ENCODE measurements at places on chromosomes 6 and 20.

GRCh38 chr6:117600008-117600743 is 2.1 kb downstream of the GOPC start:
- no peak for DNase-seq

DNA sequence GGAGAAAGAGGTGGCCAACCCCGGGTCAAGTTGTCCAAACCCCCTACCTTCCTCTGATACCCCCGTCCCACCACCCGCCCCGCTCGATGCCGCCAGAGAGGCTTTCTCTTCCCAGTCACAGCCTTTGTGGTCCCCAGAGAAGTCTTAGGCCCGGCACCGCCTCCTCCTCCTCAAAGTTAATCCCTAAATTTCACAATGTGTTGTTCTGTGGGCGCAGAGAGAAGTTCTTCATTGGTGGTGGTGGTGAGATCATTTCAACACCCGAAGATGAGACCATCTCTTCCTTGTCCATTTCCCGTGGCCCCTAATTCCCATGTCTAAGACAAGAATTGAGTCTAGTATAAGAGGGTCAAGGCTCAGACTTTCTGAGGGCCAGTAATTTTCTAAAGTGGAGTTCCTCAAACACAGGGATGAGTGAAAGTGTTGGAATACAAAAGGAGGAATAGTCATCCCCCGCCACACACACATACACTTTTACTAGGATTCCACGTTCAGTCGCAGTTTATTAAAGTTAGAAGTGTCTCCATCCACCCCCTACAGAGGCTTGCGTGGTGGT is 10.4 kb downstream of the TRIM31 start:
- DNase-seq, result no peak

GRCh38 chr6:25351485-25351884 is 72.3 kb downstream of the CARMIL1 start:
- DNase-seq, result no peak

- no peak for DNase-seq
Measured at GRCh38 chr6:41814629-41815028, 27.1 kb downstream of the TOMM6 start.

DNA sequence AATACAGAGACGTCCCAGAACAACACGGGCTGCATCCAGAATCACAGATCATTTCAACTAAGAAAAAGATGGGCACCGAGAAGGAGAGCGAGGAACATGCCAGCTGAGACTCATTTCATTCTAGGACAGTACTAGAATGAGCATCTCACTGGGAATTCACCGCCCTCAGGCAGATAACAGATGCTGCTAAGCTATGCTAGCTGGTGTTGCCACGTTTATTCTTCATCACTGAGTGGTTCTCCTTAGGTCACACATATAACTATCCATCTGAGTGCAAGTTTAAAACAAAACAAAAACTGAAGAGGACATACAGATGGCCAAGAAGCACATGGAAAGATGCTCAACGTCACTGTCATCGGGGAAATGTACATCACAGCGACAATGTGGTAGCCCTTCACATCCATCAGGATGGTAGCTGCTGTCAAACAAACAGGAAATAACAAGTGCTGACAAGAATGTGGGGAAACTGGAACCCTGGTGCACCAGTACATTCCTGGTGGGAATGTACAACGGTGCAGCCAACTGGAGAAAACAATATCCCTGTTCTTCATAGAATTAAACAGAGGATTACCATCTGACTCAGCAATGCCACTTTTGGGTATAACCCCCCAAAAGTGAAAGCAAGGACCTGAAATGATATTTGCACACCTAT is 97.6 kb downstream of the SLC22A23 start:
- no peak for DNase-seq

GRCh38 chr6:147664092-147664491 is 155.6 kb downstream of the SAMD5 start:
- no peak for DNase-seq

GRCh38 chr6:2512802-2513201 is 237.9 kb downstream of the MYLK4 start:
- no peak for DNase-seq

Data from T-helper 17 cell (primary cell).